ENCODE measurements at places on chromosomes 4 and X.

- no peak for DNase-seq
Measured at GRCh38 chr4:3303923-3304710, 11.3 kb downstream of the RGS12 start.

DNA sequence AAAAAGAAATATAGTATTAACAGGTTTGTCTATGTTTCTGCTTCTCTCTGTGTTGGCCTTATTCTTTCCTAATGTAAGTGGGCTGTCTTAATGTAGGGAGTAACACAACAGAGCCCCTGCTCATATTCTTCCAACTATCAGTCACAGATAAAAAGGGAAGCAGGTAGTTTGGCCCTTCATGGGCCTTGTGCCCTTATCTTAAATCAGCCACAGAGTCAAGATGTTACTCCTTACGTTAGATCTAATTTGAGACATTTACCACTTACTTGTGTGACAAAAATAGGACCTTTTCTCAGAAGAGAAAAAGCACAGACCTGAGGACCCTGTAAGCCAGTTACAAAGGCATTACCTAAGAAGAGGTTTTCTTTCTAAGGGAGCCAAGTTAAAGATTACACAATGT is 589.0 kb downstream of the GRXCR1 start:
- no peak for DNase-seq

DNA sequence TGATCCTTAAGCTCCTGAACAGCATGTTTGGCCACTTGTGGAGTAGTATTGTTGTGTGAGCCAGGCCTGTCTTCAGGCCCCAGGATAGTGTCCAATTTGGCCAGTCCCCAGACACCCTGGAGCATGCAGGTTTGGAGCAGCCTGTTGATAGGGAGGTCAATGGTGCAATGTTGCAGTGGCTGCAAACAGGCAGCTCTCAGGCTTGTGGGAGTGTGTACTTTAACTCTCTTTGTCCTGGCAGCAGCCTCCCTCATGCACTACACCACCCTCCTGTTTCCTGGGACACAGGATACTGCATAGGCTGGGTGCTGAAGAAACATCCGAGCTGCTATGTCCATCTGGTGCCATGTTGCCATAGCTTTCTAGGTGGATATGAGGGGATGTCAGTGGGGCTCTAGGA is 24.0 kb downstream of the TECRL start:
- DNase-seq: no peak

DNA sequence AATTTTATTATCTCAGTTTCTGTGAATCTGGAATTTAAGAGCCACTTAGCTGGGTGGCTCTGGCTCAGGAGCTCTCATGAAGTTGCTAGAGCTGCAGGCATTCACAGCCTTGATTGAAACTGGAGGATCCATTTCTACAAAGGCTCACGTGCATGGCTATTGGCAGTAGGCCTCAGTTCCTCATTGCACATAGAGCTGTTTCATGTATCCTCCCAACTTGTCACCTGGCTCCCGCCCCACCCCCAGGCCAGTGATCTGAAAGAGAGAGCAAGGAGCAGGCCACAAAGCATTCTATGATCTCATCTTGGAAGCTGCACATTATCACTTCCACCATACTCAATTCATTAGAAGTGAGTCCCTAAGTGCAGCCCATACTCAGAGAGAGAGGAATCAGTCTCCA is 18.5 kb upstream of the AP1AR start:
- DNase-seq: no peak

- DNase-seq: no peak
Measured at GRCh38 chr4:24394041-24394440, 190.3 kb downstream of the DHX15 start.

- no peak for DNase-seq
Measured at GRCh38 chrX:72201836-72202536, 20.4 kb downstream of the PIN4 start.

DNA sequence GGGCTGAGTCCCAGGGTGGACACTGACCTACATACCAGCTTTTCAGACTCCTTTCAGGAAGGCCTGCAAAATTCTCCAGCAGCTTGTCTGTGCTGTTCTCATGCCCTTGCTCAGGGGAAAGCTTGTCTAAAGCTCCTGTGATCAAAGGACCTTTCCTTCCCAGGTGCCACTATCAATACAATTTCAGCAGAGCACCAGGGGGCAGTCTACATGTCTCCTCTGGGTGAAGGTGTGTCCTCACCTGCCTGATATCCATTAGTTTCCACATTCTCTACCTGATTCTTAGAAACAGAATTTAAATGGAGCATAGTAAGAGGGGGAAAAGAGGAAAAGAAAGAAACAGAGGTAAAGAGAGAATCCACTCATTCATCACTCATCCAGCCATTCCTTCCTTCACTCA is 114.2 kb downstream of the PPARGC1A start:
- no peak for DNase-seq

DNA sequence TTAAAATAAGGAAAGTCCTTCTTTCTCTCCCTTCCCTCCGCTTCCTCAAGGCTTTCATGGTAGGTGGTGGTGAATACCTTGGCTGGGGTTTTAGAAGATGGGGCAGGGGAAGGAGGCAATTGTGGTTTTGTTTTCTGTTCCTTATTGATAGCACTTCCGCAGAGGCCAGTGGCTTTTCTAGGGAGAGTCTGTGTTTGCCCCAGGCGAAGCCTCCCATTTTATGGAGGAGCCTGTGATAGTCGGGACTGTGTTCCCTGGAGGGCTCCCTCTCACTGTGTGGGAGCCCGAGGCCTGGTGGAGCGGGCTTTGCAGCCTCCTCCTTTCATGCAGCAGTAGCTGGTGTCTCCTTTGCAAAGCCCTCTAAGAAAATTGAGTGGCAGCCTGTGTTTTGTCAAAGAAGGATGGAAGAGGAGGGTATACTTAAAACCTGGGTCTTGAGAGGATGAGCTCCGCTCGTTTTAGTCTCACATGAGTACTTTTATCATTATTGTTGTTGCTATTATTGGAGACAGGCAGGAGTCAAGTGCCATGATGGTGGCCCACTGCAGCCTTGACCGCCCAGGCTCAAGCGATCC is 29.8 kb upstream of the STOX2 start:
- no peak for DNase-seq

GRCh38 chr4:182449930-182450439 is 206.8 kb downstream of the TENM3 start:
- DNase-seq: no peak

DNA sequence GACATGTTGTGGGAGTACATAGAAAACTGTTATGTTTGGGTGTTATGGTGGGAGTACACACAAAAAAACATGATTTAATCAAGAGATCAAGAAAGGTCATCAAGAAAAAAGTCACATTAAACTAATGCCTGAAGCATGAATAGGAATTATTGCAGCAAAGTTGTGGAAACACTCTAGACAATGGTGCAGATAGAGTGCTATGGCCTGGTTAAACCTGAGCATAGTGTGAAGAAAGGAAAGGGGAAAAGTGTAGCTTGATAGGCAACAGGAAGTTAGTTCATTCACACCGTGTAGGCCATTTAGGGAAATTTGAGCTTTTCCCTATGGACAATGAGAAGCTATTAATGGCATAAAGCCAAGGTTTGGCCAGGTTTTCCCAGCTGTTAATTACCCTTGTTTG is 162.1 kb upstream of the EMCN start:
- no peak for DNase-seq

DNA sequence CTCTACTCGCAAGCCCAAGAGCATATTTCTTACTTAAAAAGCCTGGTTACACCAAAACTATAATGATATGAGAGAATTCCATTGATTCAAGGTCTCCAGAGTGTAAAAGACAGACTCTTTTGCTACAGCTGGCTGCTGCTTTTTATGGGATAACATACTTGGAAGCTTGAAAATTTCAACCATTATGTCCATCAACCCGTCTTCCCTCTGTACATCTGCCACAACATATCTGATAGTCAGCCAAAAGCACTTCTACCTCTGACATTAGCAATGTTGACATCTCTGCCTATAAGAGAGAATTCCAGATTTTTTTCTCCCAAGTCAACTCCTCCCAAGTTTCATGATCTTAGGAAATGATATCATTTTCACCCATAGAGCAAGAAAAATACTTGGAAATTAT is 54.4 kb upstream of the IQCM start:
- no peak for DNase-seq

- no peak for DNase-seq
Measured at GRCh38 chr4:153074936-153075630, 129.2 kb upstream of the TRIM2 start.

DNA sequence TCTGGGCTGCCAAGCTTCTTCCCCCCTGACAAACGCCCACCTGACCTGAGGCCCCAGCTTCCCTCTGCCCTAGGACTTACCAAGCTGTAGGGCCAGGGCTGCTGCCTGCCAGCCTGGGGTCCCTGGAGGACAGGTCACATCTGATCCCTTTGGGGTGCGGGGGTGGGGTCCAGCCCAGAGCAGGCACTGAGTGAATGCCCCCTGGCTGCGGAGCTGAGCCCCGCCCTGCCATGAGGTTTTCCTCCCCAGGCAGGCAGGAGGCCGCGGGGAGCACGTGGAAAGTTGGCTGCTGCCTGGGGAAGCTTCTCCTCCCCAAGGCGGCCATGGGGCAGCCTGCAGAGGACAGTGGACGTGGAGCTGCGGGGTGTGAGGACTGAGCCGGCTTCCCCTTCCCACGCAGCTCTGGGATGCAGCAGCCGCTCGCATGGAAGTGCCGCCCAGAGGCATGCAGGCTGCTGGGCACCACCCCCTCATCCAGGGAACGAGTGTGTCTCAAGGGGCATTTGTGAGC is 37.0 kb downstream of the HTRA3 start:
- DNase-seq: no peak

- no peak for DNase-seq
Measured at GRCh38 chr4:150600812-150601445, 19.0 kb downstream of the MAB21L2 start.

DNA sequence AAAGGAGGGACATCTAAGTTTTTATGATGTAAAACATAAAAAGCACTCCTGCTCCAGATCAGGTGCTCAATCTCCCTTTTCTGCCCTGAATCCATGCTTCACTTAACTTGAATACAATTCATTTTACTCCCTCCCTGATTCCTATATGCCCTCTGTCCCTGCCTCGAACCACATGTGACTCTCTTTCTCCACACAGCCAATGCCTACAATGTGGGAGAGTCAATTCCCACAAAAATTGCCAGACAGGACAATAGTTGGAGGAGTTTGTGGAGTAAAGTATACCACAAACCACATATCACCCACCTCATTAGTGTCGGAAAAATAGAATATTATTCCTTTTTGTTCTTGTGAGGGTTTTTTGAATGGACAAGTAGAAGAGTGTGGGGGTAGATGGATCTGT is 9.7 kb downstream of the AMMECR1 start:
- DNase-seq: no peak

GRCh38 chrX:134202561-134202960 is 34.4 kb upstream of the CCDC160 start:
- DNase-seq: no peak

DNA sequence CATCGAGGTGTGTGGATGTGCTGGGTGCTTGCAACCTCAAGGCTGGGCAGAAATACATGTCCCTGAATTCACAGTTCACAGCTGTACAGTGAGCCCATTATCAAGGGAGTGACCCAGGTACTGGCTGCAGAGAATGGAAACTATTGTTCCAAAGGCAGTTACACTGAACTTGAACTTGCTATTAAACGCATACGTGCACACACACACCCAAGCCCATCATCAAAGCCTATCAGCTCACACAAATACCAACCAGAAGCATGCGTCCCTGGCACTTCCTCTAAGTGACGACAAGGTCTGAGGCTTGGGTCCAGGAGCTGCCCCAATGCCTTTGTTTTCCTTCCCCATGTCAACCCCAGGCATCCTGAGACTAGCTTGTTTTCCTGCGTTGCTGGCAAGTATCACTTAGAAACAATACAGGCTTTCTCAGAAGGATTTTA is 88.6 kb downstream of the IRF2 start:
- DNase-seq: no peak

DNA sequence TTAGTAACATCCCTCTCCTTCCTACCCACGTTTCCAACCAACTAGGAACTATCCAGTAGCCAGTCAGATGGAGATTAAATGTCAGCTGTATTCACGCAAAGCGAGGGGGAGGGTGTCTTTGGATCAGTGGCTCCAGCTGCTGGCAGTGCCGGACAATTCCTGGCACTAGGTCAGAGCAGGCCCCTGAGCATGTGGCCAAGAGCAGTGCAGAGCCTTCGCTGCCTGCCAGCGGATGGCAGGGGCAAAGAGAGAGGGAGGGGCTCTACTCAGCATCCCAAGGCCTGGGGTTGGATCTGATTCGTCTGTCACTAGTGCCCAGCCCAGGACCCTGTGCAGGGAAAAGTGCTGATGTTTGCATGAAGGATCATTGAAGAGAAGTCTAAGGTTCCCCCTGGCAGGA is 28.7 kb upstream of the JAKMIP1 start:
- DNase-seq: no peak
